ENCODE measurements at places on chromosomes 7 and 10. TPM values are rescaled to one million over a fixed set of nuclear protein-coding genes. Genes with fewer than 3 reads are reported as not detected.
A peak's percentile ranks its signal among the peaks of the same experiment; 100 is the strongest.

Gene TMEM178B
- 2.2 TPM for total RNA-seq

Gene PSAP
- total RNA-seq, result 417 TPM

Gene TMEM120A
- total RNA-seq, result 33.2 TPM

Gene SCIN
- 3.6 TPM for total RNA-seq

Gene VAX1
- 0.96 TPM for total RNA-seq

GRCh38 chr7:100390286-100391009 is 17.2 kb downstream of the PILRA start:
- no peak for DNase-seq

DNA sequence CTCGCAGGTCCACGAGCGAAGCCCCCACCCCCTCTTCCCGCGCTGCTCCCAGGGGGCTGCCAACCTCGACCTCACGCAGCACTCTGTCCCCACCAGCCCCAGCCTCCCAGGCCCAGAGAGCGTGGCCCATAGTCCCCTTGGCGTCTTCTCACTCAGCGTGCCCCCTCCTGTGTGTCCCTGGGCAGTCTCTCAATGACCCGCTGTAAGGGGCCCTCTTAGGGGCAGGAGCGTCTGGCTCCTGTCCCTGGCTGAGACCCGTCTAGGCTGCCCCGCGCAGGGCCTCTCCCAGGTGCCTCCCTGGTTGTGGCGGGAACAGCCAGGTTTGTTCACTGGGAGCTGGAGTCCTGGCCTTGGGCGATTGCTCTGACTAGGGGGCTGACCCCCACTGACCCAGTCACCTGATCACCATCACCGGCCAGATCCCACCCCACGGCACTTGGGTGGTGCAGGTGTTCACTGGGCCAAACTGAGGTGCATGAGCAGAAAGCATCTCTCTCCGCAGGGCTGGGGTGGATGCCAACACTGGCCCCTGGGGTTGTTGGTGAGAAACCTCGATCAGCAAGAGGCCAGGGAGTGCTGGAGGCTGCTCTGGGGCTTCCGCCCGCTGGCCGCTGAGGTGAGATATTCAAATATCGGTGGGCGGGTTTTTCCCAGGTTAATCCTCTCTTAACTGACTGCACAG is 12.6 kb upstream of the WDFY4 start:
- no peak for DNase-seq

- no peak for DNase-seq
Observed at GRCh38 chr10:79438021-79438698, 7.3 kb downstream of the ZCCHC24 start.

- DNase-seq, result no peak
Observed at GRCh38 chr7:132457658-132458057, 118.6 kb downstream of the PLXNA4 start.

GRCh38 chr7:15489861-15490260 is 72.0 kb downstream of the AGMO start:
- no peak for DNase-seq

- DNase-seq, result no peak
Observed at GRCh38 chr7:46224363-46224762, 303.3 kb upstream of the IGFBP3 start.

GRCh38 chr7:38169847-38170246 is 8.2 kb upstream of the STARD3NL start:
- DNase-seq, result no peak

- DNase-seq, result no peak
Observed at GRCh38 chr10:116043861-116044260, 229.1 kb downstream of the GFRA1 start.

DNA sequence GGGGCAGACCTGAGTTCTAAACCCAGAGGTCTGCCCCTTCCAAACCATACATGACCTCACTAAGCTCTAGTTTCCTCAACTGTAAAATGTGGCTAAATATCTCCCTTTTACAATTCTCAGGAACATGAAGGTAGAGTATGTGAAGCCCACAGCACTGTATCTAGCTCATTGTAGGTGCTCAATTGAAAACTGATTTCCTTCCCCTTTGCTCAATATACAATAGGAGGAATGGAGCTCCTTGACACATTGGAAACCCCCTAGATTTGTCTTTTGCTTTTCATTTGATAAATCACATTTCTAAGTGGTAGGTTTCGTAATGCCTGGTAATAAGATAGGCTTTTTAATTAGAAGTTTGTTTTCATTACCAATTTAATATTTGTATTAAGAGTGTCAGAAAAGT is 153.3 kb downstream of the ARID5B start:
- no peak for DNase-seq

GRCh38 chr7:138932870-138933269 is 48.3 kb downstream of the KIAA1549 start:
- DNase-seq, result no peak

GRCh38 chr7:35909870-35910357 is 109.1 kb downstream of the SEPTIN7 start:
- no peak for DNase-seq

DNA sequence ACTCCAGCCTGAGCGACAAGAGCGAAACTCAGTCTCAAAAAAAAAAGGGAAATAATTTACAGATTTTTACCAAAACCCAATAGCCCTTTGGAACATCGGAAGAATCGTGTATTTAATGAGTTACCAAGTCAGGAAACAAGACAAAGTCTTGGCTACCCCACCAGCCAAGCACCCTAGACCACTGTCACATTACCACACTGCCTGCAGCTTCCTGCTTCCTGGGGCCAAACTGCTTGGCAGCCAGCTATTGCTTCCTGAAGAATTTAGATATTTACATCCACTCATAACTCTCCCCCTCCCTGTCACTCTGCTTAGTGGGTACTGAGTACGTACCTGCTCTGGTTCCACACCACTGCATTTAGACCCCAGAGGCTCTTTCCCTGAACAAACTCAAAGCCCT is 14.1 kb upstream of the TNPO3 start:
- DNase-seq, result no peak

DNA sequence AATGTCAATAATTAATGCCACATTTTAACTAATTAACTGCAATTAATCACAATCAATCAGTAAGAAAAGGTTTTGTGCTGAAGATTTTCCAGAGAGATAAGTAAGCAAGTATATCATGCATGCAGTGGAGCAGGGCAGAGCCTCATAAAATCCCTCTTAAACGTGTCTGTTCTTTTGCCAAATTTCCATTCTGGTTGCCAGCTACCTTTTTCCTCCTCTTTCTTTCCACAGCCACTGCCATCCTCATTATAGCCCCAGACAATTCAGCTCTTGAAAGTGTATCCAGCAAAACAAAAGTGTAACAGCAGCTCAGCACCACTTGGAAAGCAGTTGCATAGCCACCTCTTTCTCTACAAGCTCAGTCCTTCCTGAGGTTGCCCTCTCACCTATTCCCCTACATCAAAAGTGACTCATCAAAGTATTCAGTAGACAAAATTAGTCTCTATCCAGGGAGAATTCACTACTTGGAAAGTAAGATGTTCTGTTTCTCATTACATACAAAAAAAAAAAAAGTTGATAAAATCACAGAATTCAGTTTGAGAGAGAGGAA is 26.9 kb upstream of the EPHB6 start:
- DNase-seq, result no peak

DNA sequence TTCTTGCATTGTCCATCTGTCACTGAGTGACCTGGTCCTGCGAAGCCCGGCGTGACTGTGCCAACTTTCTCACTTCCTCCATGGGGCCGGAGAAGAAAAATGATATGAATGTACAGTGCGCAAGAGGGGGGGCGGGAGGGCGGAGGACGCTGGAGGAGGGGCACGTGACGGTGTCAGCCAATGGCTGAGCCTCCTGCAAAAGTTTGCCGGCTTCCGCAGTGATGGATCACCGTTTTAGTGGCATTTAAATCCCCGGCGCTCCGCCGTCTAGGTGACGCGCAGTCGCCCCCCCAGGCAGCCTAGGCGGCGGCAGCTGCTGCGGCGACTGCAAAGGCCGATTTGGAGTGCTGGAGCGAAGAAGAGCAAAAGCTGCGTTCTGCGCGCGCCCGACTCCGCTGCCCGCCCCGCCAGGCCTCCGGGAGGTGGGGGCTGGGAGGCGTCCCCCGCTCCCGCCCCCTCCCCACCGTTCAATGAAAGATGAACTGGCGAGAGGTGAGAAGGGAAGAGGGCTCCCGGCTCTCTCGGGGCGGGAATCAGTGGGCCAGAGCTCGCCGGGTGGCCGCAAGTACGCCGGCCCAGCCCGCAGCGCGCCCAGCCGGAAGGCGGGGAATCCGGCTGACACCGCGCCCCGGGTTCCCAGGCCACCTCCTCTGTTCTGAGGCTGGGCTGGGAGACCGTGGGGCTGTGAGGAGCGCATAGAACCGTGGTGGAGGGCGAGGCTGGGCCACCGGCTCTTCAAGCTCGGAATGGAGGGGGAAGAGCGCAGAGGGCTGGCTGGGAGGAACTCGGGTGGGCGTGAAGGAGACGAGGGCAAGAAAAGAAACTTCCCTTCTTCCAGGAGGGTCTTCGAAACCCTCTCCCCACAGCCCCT is at the start of gene HOXA1:
TSS of gene HOXA1 (minus strand) at position 104 of the 871 bp plus-strand sequence. CDS start at position 16, 88 bp downstream.
- peak; percentile 89 for DNase-seq

All from umbilical cord (tissue), 2 donors.